WTC11 (cell line): ENCODE measurements at places on chromosomes 4 and X.

- no peak for DNase-seq
These were observed 1520.7 kb upstream of the PCDH7 start for GRCh38 chr4:29199485-29199884.

- DNase-seq, result no peak
These were observed 529.7 kb upstream of the BOD1L1 start for GRCh38 chr4:14157262-14157661.

DNA sequence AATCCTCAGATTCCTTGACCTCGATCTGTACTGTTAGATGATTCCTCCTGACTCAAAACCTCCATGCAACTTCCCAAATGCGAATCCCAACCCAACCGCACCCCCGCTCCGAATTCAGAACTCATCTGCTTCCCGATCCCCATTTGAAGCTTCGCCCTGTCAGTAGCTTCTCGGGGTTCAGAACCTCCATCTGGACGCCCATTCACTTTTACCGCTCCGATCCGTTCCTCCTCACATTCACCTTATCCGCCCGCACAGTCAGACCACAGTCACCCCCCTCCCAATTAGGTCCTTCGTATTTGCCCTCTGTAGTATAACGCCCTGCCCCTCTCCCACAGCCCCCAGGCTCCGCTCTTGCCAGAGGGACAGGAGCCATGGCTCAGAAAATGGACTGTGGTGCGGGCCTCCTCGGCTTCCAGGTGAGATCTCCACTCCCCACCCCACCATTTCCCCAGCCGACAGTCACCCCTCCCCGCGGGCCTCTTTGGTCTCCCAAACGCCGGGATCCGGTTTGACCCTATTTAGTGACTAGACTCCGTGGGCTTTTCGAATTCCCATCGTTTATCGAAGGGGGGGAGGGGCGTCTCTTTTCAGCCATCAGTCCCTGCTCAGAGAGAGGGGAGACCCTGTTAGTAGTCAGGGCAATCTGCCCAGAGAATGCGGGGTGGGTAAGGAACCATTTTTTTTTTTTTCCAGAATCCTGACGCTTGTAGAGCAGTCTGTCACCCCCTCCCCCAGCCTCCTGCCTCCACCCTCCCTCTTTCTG, 691 bp downstream of the MAGED1 start:
- peak; percentile 22 for DNase-seq

DNA sequence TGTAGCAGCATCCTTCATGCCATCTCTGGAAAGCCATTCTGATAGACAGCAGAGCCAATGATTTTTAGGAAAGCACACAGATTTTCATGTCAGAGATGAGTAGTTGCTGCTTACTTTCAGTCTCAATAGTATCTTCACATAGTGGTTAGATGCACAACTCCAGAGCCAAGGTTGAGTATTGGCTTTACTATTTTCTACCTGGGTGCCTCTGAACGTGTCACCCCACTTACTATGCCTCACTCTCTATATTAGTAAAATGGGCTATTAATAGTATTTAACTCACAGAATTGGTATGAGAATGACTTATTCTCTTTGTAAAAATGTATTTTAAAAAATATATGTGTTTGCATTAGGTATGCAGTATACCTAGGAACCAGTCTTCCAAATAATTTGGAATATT, 108.8 kb upstream of the STIM2 start:
- DNase-seq, result no peak

DNA sequence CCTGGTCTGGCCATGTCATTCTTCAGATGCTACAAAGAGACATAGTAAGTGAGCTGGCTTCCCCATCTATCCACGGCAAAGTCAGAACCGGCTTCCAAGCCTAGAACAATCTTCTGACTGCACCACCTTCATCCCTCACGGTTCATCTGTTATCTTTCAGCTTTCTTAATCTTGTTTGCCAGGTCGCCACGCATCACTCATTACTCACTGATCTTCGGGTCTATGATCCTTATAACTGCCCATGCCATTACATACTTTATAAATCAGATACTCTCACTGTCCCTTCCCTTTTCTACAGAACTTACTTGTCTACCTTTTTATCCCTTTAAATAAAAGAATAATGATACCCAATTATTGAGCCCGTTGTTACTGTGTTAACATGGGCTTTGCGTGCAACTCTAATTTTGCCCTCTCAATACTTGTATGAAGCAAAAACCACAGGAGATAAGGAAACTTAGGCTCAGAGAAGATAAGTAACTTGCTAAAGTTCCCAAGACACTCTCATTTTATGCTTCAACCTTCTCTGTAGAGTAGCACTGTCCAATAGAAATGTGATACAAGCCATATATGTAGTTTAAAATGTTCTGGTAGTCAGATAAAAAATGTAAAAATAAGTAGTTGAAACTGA, 171.7 kb downstream of the AMELX start:
- DNase-seq, result no peak

- DNase-seq, result no peak
These were observed 108.2 kb downstream of the NSUN7 start for GRCh38 chr4:40857956-40858355.

DNA sequence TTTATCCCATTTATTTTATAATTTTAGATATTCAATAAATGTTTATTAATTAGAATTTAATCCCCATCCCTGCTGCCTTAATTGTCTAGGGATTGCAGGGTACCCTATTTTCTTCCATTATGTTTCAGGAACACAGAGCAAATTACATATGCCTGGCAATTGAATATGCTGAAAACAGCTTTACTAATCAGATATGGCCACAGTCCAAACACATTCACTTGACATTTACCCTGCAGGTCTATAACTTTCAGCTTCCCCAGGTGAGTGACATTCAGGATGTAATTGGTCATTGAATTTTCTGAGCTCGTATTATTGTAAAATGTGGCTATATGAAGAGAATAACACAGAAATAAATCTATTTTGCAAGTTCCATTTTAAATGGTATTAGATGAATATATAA, 218.7 kb upstream of the NDST4 start:
- no peak for DNase-seq

DNA sequence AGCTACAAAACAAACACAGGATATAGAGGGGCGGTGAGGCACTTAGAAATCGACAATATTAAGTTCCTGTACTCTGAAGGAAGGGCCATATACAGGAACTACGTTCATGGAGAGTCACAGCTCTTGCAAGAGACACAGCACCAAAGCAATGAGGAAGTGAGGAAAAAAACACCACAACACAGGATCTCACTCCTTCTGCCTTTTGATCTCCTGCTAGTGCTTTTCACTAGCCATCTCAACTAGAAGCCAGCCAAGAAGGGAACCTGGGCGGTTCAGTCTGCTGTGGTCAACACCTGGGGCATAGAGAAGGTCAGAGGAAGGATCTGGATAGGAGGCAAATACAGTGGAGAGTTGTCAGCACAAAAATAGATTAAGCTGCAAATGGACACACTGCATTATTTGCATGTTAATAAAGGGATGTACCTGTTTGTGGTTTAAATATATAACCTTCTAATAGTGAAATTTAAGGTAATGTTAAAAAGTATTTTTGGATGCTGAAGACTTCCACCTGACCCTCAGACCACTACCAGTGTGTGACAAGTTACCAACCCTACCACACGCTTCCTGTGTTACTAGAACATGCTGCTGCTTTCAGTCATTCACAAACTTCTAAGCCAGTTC, 104.6 kb downstream of the DTHD1 start:
- DNase-seq, result no peak

DNA sequence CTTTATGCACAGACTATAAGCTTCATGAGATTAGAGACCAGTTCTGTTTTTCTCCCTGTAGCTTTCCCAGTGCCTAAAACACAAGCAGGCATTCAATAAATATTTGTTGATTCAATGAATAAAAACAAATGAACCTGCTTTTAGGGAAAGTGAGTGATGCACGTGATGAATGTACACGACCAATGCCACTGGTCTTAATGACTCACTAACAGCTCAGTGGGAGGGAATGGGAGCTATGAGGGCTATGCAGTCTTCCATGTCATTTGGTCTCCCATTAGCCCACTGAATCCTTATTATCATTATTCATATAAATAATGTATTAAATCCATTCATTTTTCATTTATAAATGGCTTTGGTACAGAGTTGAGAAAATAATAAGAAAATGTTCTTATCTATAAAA, 247.4 kb downstream of the FBXO8 start:
- no peak for DNase-seq

DNA sequence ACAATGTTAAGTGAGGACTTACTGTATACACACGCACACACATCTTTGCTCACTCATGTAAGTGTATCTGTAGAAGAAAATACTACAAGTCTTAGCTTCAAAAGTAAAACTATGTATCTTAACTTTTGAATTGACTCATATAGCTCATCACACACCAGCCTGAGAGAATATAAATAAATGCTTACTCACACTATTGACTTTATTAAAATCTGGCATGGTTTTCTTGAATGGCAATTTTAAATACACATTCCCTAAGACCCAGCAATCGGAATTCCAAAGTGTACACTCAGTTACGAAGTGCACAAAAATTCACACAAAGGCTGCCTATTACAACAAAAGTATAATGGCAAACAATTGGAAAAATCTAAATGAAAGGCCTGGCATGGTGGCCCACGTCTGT, 2.0 kb downstream of the ERCC6L start:
- DNase-seq, result no peak

- no peak for DNase-seq
These were observed 23.3 kb downstream of the RGS12 start for GRCh38 chr4:3316146-3316545.

GRCh38 chrX:117538178-117539089, 578.2 kb downstream of the KLHL13 start:
- DNase-seq, result no peak

DNA sequence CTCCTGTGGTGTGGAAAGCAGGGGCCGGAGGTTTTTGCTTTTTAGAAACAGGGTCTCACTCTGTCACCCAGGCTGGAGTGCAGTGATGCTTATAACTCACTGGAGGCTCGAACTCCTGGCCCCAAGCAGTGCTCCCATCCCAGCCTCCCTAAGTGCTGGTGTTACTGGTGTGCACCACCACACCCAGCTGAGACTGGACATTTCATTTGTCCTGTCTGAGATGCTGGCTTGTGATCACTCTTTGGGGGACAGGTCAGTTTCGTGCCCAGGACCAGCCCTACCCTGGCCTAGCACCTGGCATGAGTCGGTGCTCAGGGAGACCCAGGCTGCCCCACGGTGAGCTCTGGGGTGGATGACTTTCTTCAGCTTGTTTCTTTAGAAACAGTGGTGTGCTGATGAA, 11.3 kb downstream of the PSAPL1 start:
- no peak for DNase-seq

GRCh38 chr4:184150102-184150839, 67.4 kb downstream of the ENPP6 start:
- no peak for DNase-seq

DNA sequence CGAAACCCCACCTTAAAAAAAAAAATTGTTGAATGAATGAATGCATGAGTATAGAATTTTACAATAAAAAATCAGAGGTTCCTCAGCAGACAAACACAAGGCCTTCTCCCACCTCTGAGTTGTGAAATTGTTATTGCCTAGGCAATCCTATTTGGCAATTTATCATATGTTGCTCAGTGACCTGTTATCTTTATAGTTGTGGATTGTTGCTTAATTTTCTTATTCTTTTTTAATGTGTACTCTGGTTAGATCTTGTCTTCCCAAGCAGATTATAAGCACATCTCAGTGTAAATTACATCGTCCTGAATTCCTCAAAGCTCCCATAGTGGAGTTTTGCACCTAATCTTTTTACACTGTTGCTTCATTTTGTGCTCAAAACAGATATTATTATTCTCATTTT, 71.9 kb downstream of the RBM47 start:
- DNase-seq, result no peak

- DNase-seq, result no peak
These were observed 48.0 kb downstream of the ETNPPL start for GRCh38 chr4:108714880-108715279.

- DNase-seq, result no peak
These were observed 440.3 kb downstream of the ZIC3 start for GRCh38 chrX:138006180-138006579.

GRCh38 chrX:153927672-153927921, 1.5 kb upstream of the ARHGAP4 start:
- DNase-seq, result no peak

DNA sequence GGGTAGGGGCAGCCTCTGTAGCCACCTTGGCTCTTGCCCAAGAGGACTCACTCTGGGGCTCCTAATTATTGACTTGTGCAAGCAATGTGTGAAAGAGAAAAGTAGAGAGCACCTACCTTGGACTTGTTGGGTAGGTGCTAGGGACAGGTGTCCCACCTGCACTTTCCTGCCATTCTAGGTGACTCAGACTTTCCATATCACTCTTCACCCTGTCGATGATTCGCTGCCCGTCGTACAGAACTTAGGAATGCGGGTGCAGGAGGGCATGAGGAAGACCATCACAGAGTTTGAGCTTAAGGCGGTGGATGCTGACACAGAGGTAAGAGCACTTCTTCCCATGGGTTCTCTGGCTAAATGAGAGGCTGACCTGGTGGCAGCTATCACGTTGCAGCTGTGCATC, 87.3 kb upstream of the ANXA3 start:
- no peak for DNase-seq

- no peak for DNase-seq
These were observed 2.1 kb downstream of the PCDH18 start for GRCh38 chr4:137530176-137530575.

DNA sequence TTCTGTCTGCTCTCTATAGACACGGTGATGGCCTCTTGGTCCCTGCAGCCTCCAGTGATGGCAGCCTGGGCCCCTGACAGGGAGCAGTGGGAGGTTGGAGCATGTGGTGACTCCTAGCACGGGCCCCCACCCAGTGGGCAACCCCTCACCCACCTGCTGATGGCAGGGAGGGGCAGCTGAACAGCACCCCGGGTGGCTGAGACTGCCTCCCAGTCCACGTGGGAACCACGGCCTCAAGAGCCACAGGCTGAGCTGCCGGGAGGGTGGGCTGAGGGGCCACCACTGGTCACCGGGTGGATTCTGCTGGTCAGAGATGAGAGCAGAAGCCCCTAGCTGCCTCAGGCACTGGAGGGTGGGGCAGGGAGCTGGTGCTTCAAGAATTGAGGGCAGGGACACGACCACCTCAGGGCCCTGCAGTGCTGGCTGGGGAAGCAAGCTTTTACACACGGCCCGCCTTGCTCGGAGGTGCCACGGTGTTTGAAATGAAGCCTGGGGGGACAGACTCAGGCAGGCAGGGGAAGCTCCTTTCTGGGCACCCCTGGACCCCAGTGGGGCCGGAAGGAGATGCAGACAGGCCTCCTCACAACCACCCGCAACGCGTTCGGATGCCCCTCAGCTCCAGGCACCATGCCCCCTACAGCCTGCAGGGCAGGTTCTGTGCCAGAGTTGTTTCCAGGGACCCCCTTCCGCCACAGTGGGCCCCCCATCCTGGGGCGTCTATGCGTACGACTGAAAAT, 6.3 kb upstream of the HAUS3 start:
- no peak for DNase-seq

- DNase-seq, result no peak
These were observed 70.7 kb upstream of the PPP3CA start for GRCh38 chr4:101418055-101418454.

DNA sequence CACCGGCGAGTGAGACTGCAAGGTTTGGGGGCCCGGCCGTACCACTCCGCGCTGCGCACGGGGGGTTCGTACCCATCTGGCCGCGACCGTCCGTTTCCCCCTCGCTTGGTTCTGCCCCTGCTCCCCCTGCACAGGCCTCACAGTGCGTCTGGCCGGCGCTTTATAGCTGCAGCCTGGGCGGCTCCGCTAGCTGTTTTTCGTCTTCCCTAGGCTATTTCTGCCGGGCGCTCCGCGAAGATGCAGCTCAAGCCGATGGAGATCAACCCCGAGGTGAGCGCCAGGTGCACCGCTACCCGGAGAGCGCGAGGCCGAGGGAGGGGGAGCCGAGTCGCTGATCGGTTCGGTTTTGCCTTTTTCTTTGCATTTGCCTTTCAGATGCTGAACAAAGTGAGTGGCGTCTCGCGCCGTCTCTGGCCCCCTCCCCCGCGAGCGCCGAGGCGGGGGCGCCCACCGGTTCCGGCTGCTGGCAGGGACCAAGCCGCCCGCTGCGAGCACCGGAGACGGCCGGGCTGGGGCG, at the start of gene UCHL1:
TSS of gene UCHL1 (plus strand) at position 189 of the 517 bp plus-strand sequence. CDS start at position 238, 49 bp downstream.
- peak; percentile 96 for DNase-seq
